Type B pancreatic cell (in vitro differentiated cells): ENCODE measurements at places on chromosomes 13 and 19. TPM values are rescaled to one million over a fixed set of nuclear protein-coding genes. Genes with fewer than 3 reads are reported as not detected.

GRCh38 chr13:114144606-114145244 lies 12.3 kb upstream of the RASA3 start:
- DNase-seq, result no peak

DNA sequence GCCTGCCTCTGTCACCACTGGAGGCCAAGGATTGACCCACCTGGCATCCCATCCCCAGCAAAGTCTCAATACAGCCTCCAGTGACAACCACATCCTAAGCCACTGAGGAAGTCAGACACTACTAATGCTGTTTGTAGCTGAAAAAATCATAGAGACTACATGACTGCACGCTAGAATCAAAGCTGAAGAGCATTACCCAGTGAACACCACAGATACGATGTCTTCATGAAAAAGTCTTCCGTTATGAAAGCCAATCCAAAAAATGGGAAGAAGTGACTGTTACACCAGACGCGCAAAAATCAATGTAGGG lies 11.1 kb upstream of the NUP62 start:
- DNase-seq, result no peak

IL12RB1 gene
- total RNA-seq, result not detected in 2 replicates

DNA sequence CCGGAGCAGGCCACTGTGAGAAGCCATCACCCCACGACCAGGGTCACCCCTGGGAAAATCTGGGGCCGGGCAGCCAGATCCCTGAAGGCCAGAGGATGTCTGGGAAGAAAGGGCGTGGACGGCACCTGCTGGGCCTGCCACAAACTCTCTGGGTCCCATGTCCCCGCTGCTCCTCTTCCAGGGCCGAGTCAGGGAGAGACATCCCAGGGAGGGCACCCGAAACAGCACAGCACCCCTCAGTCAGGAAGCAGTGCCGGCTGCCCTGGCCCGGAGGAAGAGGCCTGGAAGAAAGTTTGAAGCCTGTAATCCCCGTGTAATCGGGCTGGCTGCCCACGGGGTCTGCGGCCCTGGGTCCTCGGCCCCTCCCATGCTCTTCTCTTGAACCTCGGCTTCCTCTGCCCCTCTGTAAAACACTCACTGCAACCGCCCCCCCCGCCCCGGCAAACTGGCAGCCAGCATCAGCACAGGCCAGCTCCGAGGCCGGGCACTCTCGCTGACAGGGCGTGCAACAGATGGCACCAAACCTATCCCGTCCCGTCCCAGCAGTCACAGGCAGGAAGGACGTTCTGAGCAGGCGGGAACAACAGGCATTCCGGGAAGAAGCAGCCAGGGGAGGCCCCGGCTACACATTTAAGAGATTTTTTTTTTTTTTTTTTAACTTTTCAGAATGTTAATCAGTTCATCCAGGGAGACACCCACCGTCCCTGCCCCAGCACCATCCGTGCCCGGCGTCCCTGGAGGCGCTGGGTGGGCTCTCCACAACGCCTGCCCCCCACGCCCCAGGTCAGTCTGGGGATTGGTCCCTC lies 1.5 kb downstream of the SBNO2 start:
- DNase-seq, result no peak

DNA sequence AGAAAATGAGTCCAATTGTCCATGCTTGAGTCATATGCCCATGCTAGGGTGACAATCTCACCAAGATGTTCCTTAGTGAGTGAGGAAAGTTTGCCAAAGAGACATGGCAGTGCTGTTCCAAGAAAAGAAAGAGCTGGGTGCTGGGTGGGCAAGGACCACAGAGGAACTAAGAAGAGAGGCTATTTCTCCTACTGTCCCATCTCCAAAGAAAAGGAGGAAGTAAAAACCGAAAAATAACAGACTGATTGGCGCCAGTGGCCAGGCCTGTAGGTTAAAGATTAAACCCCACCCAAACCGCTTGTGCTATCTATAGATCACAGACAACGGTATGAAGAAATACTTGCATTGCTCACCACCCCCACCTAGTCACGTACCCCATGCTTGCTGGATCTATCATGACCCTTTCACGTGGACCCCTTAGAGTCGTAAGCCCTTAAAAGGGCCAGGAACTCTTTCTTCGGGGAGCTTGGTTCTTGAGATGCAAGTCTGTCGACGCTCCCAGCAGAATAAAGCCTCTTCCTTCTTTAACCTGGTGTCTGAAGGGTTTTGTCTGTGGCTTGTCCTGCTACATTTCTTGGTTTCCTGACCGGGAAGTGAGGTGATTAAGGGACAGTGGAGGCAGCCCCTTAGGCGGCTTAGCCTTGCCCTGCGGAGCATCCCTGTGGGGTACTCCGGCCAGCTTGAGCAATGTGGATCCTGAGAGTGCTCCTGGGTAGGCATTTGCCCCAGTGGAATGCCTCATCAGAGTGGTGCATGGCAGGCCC lies 606.5 kb downstream of the UQCRFS1 start:
- DNase-seq, result no peak

DNA sequence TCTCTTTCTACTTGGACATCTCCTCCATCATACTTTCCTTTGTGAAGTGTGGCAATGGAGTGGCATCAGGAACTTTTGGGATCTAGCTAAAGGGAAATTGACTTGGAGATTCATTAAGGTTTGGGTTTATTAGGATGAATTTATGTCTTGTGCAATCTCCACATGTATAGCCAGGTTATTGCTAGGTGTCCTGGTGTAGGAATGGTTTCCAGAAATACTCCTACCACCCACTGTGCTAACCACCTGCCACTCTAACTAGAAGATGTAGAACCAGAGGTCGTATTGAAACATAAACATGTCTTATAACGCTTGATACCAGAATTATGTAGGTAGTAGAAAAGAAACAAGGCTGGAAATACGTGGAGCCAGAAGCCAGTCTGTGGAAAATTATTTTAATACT lies 38.1 kb upstream of the MED4 start:
- DNase-seq, result no peak

GRCh38 chr13:32530841-32531253 lies 7.7 kb downstream of the N4BP2L2 start:
- DNase-seq, result no peak

DNA sequence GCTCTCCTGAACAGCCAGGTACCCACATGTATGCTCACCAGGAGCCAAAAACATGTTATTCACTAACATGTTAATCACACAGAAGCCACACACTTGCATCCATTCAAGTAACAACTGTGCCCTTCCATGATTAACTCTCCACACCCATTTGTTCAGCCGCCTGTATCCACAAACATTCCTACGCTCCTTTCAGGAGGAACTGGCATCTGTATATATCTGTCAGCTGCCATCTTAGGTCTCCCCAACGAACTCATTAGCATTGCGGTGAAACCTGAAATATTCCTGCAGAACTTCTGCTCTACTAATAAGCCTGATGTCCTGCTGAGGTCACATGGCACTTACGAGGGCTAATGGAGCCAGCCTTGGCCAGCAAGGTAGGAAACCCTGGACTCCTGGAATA lies 33.0 kb downstream of the OLFM2 start:
- DNase-seq, result no peak

DNA sequence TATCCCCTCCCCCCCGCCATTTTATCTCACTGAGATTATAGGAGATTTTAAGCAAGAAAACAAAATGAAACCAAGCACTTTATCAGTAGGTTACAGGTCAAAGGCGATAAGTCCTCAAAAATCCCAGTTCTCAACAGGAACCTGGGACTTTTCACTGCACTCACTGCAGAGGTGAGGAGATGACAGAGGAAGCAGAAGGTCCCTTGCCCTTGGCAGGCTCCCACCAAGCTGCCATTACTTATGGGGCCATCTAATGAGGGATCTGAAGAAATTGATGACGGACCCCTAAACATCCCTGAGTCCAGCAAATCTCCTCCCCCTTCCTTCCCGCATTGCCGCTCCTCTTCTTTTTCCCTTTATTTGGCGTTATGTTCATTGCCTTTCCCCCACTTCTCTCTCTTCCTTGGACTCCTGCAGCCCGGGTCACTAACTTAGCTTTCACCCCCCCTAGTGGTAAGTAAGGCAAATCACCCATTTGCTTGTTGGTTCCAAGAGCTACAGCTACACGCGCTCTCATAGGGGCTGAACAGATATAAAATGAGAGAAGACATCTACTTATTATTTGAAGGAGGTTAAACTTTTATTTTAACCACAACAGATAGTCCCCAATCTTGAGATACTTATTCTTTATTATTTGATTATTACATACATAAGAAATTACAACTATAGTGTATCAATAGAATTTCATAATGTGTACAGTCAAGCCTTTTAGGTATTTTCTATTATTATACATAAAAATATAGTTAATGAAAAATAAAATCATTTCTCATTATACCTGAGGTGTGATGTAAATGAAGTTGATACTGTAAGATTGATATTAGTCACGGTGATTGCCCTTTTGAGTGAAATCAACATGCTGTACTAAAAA lies 52.0 kb upstream of the ARGLU1 start:
- no peak for DNase-seq

DNA sequence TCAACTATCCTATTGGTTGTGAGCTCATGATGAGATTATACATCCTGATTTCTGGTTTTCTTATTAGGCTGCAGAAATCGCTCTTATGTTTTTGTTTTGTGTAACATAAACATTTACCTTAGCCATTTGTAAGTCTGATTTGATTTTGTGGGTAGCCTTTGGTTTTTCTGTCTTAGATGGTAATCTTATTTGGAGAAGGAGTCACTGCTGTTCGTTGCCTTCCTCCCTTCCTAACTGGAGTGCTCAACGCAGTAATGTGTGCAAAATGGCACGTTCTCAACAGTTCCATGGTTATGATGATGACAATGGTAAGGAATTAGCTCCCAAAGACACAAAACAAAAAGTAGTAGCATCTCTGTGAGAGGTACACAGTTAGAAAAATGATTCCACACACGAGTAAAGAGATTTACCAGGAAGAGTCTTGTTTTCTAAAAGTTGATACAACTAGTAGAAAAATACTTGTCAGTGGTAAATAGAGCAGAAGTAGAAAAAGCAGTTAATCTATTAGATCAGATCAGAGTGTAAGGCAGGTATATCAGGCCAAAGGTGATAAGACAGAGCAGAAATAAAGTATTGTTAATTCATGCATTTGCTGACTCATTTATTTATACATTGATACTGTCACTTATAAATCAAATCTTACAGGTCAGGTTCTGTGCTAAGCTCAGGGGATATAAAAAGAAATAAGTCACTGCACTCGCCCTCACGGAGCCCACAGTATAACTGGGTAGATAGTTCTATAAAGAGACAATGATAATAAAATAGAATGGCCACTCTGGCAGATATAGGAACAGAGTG lies 270.0 kb downstream of the NALCN start:
- DNase-seq, result no peak

- no peak for DNase-seq
Observed at GRCh38 chr13:22569811-22570210, 611.0 kb upstream of the SGCG start.

DNA sequence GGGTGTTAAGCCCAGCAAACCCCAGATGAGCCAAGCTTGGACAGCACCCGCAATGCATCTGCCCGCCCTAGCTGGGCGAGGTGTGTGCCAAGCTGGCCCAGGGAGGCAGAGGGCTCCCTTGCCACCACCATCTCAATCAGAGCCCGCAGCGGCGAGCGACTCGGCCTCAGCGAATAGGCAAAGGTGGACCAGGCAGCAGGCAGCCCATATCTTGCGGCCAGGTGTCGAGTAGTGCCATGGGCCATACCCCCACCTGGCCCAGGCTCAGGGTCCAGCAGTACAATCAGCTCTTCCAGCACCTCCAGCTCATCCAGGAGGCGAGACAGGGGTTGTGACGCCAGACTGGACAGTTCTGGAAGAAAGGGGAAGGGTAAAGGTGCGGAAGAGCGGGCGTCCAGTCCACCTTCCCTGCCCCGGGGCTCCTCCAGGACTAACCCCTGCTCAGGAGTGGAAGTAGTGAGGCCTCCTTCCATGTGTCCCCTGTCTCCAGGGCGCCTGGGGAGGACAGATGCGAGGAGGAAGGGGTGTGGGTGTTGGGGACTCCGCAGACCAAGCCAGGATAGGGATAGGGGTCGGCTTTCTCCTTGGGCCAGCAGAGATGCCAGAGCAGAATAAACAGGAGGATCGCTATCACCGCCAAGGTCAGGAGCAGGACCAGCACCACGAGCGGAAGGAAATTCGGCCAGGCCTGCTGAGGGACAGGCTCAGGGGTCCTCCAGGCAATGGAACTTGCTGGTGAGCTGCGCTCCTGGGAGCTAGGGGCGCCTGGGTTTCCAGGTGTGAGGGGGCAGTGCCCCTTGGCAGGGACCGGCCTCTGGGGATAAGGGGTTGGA lies 2.8 kb downstream of the IGFLR1 start:
- no peak for DNase-seq

DNA sequence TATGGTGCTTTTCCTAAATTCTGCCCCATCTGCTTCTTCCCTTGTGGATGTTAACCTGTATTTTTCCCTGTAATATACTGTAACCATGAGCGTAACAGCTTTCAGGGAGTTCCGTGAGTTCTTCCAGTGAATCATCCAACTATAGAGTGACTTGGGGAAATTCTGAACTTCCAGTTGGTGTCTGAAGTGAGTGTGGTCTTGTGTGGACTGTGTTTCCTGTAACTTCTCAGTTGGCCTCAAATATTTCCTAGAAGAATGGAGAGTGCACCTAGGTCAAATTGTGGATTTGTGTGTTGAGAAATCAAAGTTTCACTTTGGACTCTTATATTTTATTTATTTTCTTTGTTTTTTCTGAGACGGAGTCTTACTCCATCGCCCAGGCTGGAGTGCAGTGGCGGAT lies 11.0 kb upstream of the ZNF766 start:
- no peak for DNase-seq

DNA sequence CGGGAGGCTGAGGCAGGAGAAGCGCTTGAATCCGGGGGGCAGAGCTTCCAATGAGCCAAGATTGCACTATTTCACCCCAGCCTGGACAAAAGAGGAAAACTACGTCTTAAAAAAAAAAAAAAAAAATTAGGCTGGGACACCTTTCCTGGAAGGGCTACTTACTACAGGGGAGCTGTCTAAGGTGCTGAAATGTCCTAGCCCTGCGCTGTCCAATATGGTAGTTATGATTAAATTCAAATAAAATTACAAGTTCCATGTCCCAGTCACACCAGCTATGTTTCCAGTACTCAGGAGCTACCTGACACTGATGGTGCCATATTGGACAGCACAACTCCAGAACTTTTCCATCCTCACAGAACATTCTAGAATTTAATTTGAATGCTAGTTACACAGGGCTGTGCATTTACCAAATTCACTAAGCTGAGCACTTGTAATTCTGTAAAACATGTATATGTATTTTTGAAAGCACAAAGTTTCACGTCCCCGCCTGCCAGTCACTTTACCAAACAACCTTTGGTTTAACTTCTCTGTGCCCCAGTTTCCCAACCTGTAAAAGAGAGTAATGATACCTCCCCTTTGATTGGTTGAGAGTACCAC lies 9.2 kb upstream of the ZSCAN22 start:
- no peak for DNase-seq

PPAN gene
- total RNA-seq, result 59.2 and 62.4 TPM in 2 replicates

DAND5 gene
- not detected in 2 replicates for total RNA-seq

- DNase-seq, result no peak
Observed at GRCh38 chr19:55454787-55455243, 6.6 kb downstream of the ISOC2 start.

GRCh38 chr19:32653599-32653915 lies 21.4 kb downstream of the ANKRD27 start:
- no peak for DNase-seq

CALR3 gene
- total RNA-seq, result not detected in 2 replicates

- DNase-seq, result no peak
Observed at GRCh38 chr13:100619940-100620339, 31.4 kb upstream of the GGACT start.
